ENCODE measurements at places on chromosomes 5 and 9.

DNA sequence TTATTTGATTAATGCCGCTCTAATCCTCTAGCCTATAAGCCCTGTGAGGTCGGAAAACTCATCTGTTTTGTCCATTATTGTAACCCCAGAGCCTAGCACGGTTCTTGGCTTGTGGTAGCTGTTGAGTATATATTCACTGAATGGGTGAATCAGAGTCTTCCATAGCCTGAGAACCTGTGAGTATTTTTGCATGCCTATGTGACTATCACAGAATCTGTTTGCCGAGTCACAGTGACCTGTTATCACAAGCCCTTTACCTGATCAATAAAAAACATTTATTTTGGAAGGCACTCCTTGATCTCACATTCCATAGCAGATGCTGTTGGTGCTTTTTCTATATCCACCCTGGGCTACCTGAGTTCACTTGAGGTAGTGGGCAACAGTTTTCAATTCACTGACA, 125.0 kb upstream of the STC2 start:
- DNase-seq = no peak

GRCh38 chr5:82593481-82593880, 315.3 kb upstream of the RPS23 start:
- no peak for DNase-seq

- no peak for DNase-seq
Observed at GRCh38 chr5:59185757-59186385, 603.0 kb downstream of the RAB3C start.

DNA sequence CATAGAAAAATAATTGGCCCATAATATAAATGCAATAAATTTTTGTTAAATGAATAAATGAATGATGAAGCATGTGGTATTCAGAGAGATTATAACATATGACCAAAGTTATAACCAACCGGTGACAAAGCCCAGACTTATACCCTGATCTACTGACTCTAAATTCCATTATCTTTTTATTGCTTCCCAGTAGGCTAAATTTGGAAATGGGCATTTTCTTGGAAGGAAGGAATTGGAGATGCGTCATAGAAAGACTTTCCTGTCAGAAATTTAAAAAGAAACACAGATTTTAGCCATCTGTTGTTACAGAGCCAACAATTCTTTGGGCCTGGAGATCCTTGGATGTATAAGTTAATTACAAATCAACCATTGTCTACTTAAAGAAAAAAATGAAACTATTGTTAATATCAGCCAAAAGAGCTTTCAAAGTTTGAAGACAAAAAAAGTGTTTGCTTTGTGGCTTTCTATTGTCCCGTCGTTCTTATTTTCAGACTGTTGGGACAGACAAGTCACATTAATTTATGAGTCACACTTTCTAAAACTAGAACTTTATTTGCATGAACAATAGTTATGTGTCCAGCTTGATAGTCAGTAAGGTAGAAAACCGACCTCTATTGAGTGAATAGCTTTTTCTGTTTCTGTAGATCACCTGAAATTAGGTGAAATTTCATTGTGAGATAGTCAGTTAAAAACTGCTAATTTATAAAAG, 428.7 kb downstream of the GABRG2 start:
- no peak for DNase-seq

GRCh38 chr9:13731637-13732036, 452.1 kb upstream of the MPDZ start:
- no peak for DNase-seq

- no peak for DNase-seq
Observed at GRCh38 chr5:77140350-77140749, 53.3 kb upstream of the ZBED3 start.

DNA sequence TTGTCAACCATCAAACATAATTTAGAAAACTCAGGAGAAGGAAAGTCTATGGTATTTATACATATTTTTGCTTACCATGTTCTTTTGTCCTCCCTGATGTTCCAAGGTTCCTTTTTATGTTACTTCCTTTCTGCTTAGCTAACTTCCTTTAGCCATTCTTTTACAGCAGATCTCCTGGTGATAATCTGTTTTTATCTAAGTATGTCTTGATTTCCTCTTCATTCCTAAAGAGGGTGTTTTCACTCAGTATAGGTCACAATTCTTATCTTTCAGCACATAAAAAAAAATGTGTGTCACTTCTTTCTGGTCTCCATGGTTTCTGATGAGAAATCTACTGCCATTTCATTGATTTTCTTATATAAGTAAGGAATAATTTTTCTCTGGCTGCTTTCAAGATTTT, 384.4 kb upstream of the PDE4D start:
- no peak for DNase-seq

GRCh38 chr9:22401671-22402070, 45.0 kb upstream of the DMRTA1 start:
- no peak for DNase-seq

GRCh38 chr5:121038438-121038837, 574.3 kb downstream of the PRR16 start:
- no peak for DNase-seq

DNA sequence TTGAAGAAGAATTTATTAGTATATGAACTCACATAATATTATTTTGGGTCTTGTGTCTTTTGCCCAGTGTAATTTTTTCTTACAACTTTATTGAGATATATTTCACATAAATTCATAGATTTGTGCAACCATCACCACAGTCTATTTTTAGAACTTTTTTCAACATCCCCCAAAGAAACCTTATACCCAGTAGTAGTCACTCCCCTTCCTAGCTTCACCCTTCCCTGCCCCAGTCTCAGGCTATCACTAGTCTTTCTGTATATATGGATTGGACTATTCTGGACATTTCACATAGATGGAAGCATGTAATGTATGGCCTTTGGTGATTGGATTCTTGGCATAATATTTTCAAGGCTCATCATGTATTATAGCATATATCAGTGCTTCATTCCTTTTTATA, 67.8 kb downstream of the MAN2A1 start:
- no peak for DNase-seq

DNA sequence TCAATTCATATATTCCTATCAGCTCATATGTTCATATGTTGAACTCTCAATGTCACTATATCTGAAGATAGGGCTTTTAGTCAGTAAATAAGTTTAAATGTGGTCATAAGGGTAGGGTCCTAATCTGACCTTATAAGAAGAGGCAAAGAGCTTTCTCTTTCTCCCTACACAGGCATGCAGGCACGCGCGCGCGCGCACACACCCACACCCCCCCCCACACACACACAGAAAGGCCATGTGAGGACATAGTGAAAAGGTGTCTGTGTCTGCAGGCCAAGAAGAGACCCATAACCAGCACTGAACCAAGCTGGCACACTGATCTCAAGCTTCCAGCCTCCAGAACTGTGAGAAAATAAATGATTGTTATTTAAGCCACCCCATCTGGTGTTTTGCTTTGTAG, 76.0 kb downstream of the PDE4D start:
- no peak for DNase-seq

GRCh38 chr5:126826619-126827215, 49.8 kb downstream of the LMNB1 start:
- no peak for DNase-seq
